Small intestine (tissue), 16 donors: ENCODE measurements at places on chromosomes 13 and 19. TPM values are rescaled to one million over a fixed set of nuclear protein-coding genes. Genes with fewer than 3 reads are reported as not detected.

Gene SHD
- 8.4 TPM for polyA plus RNA-seq

Gene KMT2B
- polyA plus RNA-seq, result 21.6 TPM

Gene SIGLEC12
- 0.33 TPM for polyA plus RNA-seq

Gene LYL1
- polyA plus RNA-seq, result 0.67 TPM

Gene EFNA2
- 31.3 TPM for polyA plus RNA-seq

Gene RGL3
- not detected for polyA plus RNA-seq

Gene THSD1
- 3.0 TPM for polyA plus RNA-seq

Gene ATP4B
- not detected for polyA plus RNA-seq
